ENCODE measurements at places on chromosomes 16 and 17.

DNA sequence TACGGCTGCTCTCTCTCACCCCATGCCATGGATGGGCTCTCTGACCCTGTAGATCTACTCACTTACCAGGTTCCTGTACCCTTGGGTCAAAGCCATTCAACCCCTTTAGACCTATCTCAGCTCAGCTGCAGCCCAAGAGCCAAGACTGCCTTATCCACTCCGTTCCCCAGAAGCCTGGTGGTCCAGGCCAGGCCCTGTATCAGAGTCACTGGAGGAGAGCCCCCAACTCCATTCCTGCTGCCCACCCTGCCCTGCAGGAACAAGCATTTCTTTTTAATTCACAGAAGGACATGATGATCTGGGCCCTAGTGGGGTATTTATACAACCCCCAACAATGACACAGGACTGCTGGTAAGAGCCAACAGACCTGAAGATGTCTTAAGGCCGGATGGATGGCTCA lies 76.8 kb downstream of the AIPL1 start:
- DNase-seq, result no peak

- no peak for DNase-seq
These were observed 125.5 kb downstream of the CACNG3 start for GRCh38 chr16:24381470-24382118.

- peak; percentile 61 for DNase-seq
These were observed 52.7 kb downstream of the SREBF1 start for GRCh38 chr17:17783825-17784656.

DNA sequence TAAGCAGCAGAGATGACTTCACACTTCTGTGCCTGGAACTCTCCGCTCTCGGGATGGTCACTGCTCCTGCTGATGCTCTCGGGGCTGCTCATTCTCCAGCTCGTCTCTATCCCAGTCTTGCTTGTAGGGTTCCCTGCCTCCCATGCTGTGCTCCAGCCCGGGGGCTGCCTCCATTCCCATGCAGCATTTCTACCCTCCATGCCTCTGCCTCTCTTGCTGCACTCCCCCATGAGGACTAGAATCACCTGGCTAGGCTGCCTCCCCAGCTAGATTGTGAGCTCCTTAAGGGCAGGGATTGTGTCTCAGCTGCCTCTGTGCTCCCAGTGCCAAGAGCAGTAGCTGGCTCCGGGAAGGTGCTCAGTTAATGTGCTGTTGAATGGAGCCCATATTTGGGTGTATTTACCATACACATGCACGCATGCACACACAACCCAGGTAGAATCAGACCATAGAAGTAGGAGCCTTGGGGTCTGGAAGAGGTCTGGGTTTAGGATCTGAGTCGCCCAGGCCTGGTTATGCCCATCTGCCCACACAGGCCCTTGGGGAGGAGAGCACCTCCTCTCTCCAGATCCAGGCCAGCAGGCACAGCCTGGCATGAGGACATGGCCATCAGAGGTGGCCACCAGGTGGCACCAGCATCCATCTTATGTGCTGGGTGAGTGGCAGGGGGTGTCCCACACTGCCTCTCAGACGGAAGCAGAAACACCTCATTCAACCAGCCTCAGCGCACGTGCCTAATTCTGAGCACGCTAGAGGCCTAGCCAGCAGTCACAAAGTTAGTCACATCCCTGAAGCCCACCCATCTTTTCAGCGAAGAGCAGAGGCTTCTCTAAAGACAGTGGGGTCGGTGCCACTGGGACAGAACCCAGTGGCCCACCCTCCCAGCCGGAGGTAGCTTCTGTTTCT lies 9.3 kb downstream of the GIT1 start:
- peak; percentile 91 for DNase-seq

DNA sequence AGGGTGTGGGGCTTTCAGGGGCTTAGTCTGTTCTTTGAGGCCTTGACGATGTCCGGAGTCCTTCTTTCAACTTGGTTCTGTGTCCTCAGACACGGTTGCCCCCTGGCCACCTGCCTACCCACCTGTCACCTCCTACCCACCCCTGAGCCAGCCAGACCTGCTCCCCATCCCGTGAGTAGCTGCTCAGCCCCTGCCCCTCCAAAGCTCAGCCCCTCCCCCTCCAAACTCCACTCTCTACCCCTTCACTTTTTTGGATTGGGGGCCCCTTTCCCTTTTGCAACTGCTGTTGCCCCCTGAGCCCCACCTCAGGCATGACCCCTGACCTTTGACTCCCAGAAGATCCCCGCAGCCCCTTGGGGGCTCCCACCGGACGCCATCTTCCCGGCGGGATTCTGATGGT lies 1.2 kb downstream of the LAT start:
- DNase-seq, result no peak

- DNase-seq, result no peak
These were observed 7.7 kb upstream of the RASL10B start for GRCh38 chr17:35723735-35724134.

GRCh38 chr17:10550014-10550413 lies 556 bp upstream of the MYH2 start:
- DNase-seq, result no peak

- no peak for DNase-seq
These were observed 13.6 kb downstream of the GP2 start for GRCh38 chr16:20313741-20314140.

DNA sequence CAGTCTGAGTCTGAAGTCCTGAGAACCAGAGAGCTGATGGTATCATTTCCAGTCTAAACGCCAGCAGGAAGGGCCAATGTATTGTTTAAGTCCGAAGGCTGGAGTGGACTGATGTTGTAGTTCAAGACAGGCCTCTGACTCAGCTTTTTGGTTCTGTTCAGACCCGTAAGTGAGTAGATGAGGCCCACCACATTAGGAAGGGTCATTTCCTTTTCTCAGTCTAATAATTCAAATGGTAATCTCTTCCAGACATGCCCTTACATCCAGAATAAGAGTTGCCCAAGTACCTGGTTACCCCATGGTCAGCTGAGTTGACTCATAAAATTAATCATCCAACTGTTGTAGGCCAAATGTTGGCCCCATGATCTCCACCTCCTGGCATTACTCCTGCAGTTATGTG lies 442.6 kb upstream of the HSBP1 start:
- DNase-seq, result no peak

DNA sequence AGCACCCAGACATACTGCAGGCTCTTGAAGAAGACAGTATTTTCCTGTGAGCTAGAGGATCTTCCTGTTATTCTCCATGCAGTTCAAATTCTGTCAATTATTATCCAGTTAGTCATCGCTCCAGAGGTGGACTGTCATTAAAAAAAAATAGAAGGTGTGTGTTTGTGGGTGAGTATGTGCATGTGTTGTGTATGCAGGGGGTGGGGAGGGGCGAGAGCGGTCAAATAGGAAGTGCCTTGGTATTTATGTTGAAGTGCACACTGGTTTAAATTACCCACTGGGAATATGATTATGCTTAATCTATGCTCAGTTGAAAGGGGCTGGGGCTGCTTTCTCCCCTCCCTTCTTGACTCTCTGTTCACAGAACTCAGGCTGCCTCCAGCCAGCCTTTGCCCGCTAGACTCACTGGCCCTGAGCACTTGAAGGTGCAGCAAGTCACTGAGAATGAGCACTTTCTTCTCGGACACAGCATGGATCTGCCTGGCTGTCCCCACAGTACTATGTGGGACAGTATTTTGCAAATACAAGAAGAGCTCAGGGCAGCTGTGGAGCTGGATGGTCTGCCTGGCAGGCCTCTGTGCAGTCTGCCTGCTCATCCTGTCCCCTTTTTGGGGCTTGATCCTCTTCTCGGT lies at the start of gene HSD17B2:
TSS of gene HSD17B2 (plus strand) at position 273 of the 632 bp plus-strand sequence. CDS start at position 445, 172 bp downstream.
- DNase-seq, result no peak

DNA sequence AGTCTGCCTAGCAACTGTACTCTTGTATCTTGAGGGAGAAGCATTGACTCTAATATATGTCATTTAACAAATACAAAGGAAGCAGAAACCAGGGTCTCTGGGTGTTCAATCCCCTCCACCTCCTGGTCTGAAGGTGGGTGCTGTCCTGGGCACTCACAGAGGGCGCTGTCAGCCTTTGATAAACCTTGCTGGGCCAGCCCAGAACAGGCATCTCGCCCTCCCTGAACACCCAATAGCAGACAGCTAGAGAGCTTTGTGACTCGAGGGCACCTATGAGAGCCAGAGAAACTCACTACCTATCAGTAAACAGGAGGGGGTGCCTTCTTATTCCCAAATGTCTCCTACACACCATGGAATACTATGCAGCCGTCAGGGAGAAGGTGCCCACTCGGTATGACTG lies 6.4 kb upstream of the PIPOX start:
- no peak for DNase-seq

DNA sequence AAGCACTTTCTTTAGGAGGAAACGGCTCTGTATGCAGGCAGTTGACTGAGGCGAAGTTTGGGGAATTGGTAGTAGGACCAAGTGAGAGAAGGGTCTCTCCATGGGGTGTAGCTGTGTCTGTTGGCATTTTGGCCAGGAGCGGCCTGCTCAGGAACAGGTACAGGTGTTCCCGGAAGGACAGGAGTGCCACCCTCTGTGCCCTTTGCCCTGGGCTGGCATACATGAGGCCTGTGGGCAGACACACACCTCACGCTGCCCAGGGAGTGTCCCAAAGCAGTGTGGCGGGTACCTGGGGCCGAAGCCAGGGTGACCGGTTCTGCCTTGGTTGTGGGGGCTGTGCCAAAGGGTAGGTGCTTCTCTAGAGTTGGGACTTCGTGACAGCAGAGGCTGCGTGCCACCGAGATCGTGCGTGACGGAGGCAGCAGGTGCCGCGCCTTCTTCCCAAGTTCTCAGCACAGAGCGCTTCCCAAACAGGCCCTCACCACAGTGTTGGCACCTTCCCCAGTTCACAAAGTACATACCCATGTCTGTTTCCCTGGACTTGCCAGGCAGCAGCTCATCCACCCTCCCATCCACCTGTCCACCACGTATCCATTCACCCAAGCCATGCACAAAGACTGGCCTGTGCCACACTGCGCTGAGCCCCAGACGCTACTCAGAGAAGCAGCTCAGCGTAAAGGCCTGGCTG lies 19.9 kb upstream of the TCF25 start:
- no peak for DNase-seq

DNA sequence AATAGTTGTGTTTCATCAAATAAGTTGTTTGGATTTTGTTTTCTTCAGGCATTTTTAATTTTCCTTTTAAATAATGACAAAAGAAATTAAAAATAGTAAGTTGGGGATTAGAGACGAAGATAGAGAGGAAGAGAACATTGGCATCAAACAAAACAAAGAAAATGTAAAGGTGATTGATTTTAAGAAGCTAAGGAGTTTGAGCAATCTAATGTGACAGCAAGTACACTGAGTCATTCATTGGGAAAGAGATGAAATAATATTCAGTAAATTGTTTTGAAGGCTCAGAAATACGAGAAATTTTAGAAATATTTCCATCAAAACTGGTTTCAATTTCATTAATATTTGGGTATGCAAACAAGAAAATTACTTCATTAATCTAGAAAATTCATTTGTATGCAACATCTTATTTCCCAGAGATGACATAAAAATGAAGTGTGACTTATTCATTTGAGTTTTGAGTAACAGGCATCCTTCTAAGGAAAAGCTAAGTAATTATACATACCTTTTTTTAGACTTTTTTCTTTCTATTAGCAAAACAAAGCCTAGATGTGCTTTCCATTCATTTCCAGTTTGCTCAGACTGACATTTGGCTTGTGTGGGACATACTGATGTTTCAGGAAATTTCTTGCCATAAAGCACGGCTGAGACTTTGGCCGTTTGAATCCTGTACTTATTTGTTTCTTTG lies 66.7 kb downstream of the COX10 start:
- no peak for DNase-seq

DNA sequence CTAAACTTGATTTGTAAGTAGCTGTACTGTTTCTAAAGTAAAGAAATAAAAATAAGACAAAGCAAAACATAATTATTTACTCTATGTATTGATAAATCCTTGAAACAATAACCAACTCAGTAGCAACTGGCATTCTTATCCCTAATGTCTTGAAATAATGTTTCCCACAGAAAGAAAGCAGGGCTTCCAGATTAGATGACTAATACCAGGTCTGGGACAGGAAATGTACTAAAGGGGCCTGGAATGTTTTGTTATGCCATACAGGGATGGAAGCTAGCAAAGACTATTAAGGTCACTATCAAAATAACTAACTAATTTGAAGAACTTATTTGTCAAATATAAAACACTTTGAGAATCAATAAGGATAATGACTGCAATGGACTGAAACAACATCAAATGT lies 82.1 kb downstream of the CFDP1 start:
- no peak for DNase-seq

DNA sequence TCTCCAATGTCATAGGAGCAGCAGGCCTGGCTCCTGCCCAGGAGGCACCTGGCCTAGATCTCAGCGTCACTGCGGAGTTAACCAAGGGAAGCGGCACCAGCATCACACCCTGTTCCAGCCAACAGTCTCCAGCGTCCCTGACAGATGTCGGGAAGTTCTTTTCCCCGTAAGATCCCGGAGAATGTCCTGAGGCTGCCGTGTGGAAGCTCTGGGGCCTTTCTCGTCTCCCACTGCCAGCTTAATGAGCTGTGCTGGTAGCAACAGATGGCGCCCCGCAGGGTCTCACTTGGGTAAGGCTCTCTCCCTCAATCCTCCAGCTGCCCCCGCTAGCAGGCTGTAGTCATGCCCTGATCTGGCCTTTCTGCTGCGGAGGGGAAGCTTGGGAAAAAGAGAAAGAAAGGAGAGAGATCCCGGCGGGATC lies 57.5 kb downstream of the MARCHF10 start:
- no peak for DNase-seq

GRCh38 chr16:10376229-10376628 lies 9.6 kb upstream of the ATF7IP2 start:
- DNase-seq, result no peak

GRCh38 chr17:13272296-13272695 lies 254.5 kb upstream of the ELAC2 start:
- DNase-seq, result no peak

DNA sequence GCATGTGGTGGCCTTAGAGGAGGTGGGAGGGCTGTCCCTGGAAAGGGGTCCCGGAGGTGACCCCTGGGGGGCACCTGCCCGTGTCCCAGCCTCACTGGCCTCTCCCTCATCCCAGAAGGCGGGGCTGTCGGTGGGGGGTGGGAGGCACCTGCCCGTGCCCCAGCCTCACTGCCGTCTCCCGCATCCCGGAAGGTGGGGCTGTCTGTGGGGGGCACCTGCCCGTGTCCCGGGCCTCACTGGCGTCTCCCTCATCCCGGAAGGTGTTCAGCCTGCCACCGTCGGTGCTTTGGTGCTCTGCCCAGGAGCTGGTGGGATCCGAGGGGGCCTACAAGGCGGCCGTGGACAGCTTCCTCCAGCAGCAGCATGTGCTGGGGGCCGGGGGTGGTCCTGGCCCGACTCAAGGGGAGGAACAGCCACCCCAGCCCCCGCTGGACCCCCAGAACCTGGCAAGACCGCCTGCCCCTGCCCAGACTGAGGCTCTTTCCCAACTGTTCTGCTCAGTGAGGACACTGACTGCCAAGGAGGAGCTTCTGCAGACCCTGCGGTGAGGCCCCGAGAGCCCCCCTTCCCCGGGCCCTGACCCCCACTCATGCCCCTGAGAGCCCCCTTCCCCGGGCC lies 6.2 kb downstream of the CTU2 start:
- no peak for DNase-seq

DNA sequence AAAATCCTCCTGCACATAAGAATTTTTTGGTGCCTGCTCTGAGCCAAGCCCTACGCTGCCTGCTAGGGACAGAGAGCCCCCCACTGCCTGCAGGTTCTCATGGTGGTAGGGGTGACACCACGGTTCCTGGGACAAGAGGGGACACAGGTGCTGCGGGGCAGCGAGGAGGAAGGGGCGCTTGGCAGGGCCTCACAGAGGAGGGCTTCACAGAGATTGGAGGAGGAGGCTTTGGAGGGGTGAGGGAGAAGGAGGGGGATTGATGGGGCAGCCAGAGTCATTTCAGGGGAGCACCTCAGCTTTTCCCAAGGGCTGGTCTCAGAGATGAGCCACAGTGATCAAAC lies 29.8 kb upstream of the GSG1L start:
- no peak for DNase-seq

GRCh38 chr16:84791501-84791900 lies 28.3 kb upstream of the CRISPLD2 start:
- no peak for DNase-seq
